ENCODE measurements at places on chromosomes 7 and 10.

DNA sequence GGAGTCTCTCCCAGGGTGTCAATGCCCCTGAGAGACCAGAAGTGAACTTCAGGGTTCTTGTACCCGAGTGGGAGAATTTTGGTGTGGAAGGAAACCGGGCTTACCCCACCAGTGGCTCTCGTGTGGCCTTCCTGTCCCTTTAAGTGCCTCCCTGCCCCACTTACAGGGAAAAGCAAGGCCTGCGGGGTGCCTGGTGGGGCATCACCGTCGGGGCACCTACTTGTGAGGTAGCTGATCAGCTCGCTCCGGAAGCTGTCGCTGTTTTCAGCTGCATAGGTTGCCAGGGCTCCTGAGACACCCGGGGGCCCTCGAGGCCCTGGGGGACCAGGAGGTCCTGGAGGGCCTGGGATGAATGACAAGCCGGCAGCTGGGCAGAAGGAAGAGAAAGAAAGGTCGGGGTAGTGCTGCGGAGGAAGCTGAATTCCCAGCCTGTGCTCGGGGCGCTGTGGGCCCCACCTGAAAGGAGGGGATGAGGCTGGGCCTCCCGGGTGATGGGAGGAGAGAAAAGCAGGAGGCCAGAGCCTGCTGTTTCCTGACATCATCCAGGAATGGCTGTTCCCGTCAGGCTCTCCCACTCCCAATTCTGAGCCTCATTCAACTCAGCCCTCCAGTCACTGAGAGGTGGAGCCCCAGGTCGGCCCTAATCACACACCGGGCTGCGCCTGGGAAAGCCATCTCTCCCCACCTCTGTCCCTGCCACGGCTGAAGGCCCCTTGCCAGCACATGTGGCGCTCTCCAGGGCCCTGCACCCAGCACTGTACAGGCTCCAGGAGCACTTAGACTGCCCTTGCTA is 51.1 kb downstream of the COL17A1 start:
- DNase-seq = no peak

DNA sequence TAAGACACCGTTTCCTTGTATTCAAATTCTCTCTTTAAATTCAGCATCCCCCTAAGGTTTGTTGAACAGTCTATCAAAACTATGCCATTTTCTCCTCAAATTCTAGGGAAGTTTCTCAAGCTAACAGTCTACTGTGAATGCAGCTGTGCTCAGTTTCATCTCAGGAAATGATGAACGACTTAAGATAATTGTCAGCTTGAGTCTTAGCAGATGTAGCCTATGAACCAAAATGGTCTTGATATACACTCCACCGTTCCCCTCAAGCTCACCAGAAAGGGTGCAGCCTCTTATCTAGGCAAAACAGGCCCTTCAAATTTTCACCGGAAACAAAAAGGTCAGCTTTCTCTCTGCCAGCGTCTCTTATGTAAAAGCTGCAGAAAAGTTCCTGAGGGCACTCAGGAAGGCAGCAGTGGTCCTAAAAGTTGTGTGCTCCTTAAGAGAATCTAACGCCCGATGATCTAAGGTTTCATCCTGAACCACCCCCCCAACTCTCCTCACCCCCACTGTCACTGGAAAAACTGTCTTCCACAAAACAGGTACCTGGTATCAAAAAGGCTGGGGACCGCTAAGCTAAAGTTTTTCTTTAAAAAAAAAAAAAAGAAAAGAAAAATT is 2.1 kb downstream of the DNAJC9 start:
- no peak for DNase-seq

GRCh38 chr10:129023082-129023481 is 444.0 kb upstream of the MGMT start:
- DNase-seq = no peak

DNA sequence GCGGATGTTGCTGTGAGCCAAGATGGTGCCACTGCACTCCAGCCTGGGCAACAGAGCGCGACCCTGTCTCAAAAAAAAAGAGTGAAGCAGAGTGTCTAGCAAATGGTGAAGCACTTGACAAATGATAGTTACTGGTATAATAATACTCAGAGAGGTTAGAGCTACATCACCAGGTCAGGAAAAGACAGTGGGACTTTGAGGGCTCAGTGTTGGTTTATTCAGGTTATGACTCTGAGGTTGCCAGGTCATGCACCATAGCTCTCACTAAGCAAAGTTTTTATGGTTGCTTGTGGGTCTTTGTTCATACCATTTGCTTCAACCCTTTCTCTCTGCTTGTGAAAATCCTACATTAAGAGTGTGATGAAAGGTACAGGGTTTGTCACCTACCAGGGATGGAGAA is 13.6 kb downstream of the MRPS33 start:
- no peak for DNase-seq

GRCh38 chr7:72092769-72093168 is 319.4 kb downstream of the CALN1 start:
- DNase-seq = no peak

- DNase-seq = no peak
These were observed 60.6 kb upstream of the ANTXRL start for GRCh38 chr10:46226232-46226631.

GRCh38 chr7:7798510-7798909 is 80.1 kb upstream of the RPA3 start:
- no peak for DNase-seq

GRCh38 chr10:7520507-7521485 is 110.0 kb upstream of the SFMBT2 start:
- DNase-seq = no peak

DNA sequence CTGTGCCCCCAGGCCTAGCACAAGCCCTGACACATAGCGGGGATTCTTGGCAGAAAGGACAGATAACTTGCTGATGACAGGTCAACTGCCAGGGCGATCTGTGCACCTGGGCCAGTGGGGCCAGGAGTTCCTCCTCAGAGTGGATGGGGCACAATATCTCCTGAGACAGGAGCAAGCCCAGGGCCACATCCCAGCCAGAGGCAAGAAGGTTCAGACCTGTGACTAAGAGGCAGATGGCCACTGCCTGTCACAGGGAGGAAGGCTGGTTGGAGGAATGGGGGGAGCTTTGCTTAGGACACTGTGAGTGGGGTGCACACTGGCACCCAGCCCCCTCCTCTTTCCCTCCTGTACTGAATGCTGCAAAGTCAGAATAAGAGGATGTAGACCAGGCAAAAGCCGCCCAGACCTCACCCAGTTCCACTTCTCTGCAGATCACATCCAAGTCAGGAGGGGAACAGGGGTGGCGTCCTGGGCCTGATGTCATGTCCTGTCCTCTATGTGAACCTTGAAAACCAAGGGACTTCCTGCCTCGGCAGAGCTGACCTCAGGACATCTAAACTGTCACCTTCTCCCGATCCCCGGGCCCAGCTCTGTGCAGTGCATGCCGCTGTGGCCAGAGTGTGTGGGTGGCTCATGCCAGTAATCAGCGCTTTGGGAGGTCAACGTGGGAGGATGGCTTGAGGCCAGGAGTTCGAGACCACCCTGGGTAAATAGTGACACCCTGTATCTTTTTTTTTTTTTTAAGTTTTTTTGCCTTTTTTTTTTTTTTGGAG is 1.3 kb downstream of the GUSB start:
- DNase-seq = peak; percentile 37

- DNase-seq = no peak
These were observed 39.9 kb upstream of the TMEM229A start for GRCh38 chr7:124072603-124073309.

DNA sequence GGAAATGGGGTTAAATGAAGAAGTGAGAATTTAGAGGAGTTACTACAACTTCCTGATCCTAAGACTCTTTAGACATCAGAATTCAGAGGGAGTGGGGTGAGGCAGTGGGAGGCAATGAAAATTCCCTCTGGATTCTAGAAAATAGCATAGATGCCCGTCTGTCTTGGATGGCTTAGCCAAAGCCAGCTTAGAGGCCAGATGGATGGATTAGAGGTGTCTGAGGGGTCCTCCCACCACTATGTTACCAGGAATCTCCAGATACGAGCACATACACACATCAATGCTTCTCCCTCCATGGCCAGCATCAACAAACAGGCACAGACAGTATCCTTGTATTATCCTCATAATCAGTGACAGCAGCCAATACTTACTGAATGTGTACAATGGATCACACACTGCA is 418.1 kb downstream of the PLXNA4 start:
- no peak for DNase-seq

GRCh38 chr7:4642468-4643203 is 39.5 kb upstream of the FOXK1 start:
- no peak for DNase-seq

DNA sequence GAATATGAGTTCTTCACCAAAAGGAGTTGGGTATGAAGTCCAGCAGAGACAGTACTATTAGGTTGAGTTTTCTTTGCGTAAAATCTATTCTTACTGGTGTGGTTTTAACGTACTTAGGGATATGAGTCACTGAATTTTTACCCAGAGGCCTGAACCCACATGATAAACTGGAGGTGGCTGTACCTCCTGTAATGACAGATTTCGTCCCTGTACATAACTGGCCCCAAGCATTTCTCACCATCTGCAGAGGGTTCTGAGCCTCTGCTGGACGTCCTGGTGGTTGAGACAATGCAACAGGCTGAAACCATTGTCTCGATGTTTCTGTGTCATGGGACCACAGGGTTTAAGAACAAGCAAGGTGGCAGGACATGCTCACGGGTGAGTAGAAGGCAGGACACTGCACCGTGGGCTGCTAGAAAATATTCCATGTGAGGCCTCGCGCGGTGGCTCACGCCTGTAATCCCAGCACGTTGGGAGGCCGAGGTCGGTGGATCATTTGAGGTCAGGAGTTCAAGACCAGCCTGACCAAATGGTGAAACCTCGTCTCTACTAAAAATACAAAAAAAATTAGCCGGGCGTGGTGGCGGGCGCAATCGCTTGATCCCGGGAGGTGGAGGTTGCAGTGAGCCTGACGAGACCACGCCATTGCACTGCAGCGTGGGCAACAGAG is 233.9 kb downstream of the DNAJB6 start:
- no peak for DNase-seq

- no peak for DNase-seq
These were observed 92.9 kb upstream of the ZNF804B start for GRCh38 chr7:88666626-88667025.

Measured in activated effector memory CD4-positive, alpha-beta T cell treated with Interleukin-2 at 50 U/mL for 16 hours (primary cell).